ENCODE measurements at places on chromosomes 12 and 14.

DNA sequence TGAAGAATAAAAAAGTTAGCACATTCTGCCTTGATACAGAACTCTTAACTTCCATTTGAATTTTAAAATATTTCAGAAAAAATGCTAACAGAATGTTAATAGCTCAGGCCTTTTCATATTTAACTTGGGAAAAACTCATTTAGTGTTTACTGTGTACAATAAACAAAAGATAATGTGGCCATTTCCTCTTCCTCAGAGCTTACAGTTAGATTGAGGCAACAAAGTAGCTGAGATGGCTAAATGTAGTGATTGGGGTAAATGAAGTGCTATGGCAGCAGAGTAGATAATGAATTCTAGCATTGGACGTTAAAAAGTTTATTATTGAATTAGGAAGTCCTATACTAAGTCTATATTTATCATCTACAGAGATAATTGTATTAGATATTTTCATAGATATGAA, 12.7 kb downstream of the CPSF2 start:
- DNase-seq, result no peak

GRCh38 chr12:16467272-16467671, 119.8 kb downstream of the MGST1 start:
- no peak for DNase-seq

GRCh38 chr12:116376354-116377193, 99.1 kb upstream of the MED13L start:
- DNase-seq, result no peak

DNA sequence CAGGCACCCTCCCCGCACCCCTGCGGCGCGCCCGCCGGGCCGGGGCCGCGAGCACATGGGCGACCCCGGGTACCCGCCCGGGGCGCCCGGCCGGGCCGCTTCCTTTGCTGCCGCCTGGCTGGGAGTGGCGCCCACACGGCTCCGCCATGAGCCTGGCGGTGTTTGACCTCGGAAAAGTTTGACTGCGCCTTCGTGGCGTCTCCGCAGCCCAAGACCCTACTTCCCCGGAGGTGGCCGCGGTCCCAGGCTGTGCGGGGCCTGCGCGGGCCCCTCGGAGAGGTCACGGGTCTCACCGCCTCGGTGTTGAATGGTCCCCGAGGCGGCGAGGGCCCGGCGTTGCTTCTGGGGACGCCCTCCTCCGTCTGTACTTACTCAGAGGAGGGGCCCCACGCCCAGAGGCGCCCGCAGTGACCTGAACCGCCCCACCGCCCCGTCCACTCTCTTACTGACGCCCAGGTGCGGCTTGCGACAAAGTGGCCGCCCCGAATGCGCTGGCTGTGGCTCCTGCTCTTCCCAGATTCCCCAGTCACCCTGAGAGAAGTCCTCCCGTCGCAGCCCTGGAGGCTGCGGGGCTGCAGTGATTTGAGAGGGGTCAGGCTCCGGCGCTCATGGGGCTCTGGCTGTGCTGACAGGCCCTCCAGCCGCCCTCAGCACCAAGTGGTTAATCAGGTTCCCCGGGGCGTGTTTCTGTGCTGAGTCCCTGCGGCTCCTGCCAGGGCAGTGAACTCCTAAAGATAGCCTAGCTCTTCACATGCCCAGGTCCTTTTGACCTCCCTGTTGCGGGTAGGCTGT, 5.8 kb downstream of the KMT5A start:
- no peak for DNase-seq

- no peak for DNase-seq
These were observed 17.1 kb upstream of the PAWR start for GRCh38 chr12:79707830-79708229.

- no peak for DNase-seq
These were observed 7.6 kb downstream of the GCH1 start for GRCh38 chr14:54894995-54895394.

DNA sequence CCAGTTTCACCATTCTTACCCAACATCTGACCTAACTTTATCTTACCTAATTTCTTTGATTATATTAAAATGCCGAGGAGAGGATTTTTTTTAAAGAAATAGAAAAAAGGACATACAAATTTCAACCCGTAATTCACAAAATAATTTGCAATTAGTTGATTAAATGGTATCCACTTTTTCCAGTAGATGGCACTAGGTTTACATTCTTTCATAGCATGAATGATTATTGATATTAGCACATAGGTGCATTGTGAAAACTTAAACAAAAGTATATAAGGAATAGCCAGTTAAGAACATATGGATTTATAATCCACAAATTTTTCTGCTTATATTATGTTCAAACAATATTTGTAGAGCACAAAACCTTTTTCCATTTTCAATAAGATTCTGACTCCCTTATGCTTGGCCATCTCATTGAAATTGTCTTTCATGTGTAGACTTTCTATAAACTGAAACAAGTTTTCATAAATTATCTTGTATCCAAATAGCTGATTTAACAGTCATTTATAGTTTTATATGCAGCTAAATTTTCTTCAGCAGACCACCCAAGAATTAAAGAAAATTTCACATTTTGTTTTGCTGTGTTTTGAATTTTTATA, 35.3 kb downstream of the MSRB3 start:
- no peak for DNase-seq

GRCh38 chr14:104637546-104638003, 33.0 kb upstream of the TMEM179 start:
- no peak for DNase-seq

DNA sequence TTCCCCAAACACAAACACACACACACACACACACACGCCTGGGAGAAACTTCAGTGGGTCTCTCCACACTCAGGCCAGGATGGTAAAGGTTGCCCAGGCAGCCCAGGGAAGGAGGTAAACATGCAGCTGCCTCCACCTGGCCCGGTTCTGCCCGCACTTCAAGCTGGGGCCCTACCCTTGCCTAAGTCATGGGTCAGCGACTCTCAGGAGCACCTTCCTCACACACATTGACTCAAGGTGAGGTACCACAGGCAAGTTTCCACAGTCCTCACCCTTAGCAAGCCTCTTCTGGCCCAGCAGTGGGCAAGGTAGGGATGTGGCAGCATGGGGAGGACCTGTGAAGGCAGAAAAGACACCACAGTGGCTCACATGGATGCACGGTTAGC, 14.1 kb upstream of the FAIM2 start:
- DNase-seq, result no peak

DNA sequence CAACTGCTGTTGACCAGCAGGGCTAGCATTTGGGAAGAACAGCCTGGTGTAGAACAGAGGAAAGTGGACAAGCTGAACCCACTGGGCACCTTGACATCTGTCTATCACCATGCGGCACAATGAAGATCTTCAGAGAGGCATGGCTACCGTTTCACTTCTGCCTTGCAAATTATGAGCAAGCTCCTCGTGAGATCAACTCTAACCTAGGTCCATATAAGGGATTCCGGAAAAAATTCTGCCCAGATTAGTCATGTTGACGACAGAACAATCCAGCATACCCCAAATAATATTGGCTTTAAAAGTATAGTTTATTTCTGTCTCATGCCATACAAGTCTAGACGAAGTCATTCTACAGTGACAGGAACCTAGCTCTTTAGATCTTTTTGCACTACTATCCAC, 91.6 kb upstream of the ATF7IP start:
- no peak for DNase-seq

DNA sequence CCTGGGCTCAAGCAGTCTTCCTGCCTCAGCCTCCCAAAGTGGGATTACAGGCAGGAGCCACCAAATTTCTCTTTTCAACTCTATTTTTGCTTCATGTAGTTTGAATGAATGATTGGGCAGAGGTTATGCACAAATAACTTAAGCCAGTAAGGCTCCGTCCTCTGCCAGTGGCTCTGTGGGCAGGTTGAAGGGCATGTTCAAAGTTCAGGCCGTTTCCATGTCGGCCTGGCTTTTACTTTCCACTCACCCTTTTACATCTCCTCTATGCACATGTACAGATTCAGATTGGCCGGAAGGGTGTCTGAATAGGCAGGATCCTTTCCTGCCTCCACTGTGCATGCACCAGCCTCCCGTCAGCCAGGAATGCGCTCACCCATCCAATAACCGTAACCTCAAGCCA, 132.3 kb downstream of the EML1 start:
- DNase-seq, result no peak

- DNase-seq, result no peak
These were observed 27.9 kb downstream of the DHX37 start for GRCh38 chr12:124961055-124961454.

DNA sequence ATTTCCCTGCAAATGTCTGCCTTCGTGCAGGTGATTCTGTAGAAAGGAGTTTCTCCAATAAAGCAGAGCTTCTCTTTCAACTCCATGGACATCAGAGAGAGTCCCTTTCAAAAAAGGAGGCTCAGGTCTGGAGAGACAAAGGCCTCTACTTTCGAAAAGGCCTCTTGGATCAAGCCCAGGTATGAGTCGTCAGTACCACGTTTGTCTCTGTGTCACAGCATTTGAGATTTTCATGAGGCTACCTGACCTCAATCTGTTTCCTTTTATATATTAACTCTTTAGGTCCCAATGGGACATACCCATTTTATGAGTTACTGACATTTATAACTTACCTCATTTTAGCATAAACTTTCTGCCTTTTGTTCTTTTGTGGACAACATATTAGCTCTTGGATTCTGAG, 290.8 kb downstream of the RPAP3 start:
- DNase-seq, result no peak

DNA sequence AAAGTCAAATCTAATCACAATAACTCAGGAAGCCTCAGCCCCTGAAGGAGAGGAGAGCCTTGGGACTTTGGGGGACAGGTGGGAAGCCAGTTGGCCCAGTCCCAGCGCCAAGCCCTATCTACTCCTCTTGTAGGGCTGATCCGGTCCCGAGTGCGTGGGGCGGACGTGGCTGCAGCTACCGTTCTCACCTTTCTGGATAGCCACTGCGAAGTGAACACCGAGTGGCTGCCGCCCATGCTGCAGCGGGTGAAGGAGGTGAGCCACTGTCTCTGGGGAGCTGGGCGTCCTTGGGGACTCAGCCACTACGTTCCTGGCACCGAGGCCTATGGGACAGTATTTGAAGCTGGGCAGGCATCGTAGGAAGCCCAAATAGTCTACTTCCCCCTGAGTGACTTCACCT, 68.4 kb downstream of the GALNT16 start:
- DNase-seq, result no peak

- DNase-seq, result no peak
These were observed 5.2 kb downstream of the NDUFA12 start for GRCh38 chr12:94998326-94998725.

DNA sequence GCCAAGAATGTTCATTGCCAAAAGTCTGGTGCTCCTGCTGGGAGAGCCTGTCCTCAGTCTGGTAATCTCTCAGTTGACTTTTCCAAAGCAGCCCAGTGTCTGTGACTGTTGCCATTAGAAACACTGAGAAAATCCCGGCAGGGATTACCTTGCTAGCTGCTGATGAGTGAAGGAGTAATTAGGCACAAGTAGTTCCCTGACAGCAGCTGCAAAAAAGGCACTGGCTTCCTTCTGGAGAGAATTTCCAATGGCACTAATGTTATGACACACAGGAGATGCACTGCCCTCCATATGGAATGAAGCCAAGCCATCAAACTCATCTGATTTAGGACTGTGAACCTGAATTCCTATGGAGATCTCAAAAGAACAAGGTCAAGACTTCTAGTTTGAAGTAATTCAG, 1321.2 kb upstream of the SEL1L start:
- no peak for DNase-seq

DNA sequence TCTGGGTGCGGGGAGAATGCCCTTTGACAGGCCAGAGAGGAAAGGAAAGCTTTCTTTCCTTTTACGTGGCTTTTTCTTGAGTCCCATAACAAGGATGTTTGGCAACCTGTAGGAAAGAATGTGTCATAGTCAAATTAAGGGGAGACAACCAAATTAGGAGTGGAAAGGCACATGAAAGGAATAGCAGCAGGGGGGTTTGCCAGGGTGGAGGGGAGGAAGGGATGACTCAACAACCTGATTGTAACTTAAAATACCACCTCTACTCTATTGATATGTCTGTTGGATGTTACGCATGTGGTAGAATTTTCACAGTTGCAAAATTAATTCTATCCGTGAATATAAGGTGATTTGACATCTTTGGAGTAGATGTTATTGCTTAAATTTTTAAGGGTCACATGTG, 28.5 kb upstream of the MYBPC1 start:
- no peak for DNase-seq

- DNase-seq, result no peak
These were observed 10.7 kb downstream of the PCNX4 start for GRCh38 chr14:60102389-60102788.

DNA sequence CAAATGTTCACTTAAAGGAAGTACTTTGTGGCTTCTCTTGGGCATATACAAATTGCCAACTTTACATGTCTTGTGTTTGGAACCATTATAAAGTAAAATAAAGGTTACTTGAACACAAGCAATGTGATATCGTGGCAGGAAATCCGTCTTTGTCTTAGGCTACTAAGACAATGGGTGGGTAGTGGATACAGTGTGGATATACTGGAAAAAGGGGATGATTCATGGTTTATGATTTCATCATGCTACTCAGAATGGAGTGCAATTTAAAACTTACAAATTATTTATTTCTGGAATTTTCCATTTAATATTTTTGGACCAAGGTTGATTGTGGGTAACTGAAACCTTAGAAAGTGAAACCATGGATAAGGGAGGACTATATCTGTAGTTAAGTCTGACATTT, 48.4 kb downstream of the MYRFL start:
- no peak for DNase-seq

DNA sequence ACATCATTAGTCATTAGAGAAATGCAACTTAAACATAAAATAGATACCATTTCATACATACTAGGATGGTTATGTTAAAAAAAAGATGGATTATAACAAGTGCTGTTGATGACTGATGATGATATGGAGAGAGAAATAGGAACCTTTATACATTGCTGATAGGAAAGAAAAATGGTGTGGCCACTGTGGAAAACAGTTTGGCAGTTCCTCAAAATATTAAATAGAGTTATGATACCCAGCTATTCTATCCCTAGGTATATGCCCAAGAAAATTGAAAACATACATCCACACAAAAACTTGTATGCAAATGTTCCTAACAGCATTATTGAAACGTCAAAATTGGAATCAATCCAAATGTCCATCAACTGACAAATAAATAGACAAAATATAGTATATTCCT, 170.1 kb downstream of the ADAMTS20 start:
- DNase-seq, result no peak

DNA sequence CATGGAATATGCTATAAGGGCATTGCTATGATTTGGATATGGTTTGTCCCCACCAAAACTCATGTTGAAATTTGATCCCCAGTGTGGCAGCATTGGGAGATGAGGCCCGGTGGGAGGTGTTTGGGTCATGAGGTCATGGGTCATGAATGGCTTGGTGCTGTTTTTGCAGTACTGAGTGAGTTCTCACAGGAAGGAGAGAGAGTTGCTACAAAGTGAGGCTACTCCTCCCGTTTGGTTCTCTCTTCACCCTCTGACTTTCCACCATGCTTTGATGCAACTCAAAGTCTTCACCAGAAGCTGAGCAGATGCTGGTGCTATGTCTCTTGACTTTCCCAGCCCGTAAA, 388.1 kb upstream of the TMPO start:
- DNase-seq, result no peak

- no peak for DNase-seq
These were observed 530 bp upstream of the FOXN4 start for GRCh38 chr12:109309381-109310246.

- DNase-seq, result no peak
These were observed 372.1 kb upstream of the CCDC196 start for GRCh38 chr14:66114071-66114470.

GRCh38 chr12:51326698-51327439, 2.9 kb upstream of the BIN2 start:
- no peak for DNase-seq

GRCh38 chr14:50061664-50062437, 54.5 kb downstream of the VCPKMT start:
- peak; percentile 43 for DNase-seq
